ENCODE measurements at places on chromosomes 12 and 14.
A peak's percentile ranks its signal among the peaks of the same experiment; 100 is the strongest.

- DNase-seq, result no peak
Observed at GRCh38 chr12:15933751-15934150, 22.6 kb downstream of the DERA start.

GRCh38 chr12:105954951-105955931, 183.5 kb downstream of the NUAK1 start:
- peak; percentile 49 for DNase-seq

GRCh38 chr12:34390846-34391700, 368.8 kb downstream of the ALG10 start:
- DNase-seq, result no peak

GRCh38 chr12:84572196-84572595, 340.4 kb downstream of the SLC6A15 start:
- DNase-seq, result no peak

DNA sequence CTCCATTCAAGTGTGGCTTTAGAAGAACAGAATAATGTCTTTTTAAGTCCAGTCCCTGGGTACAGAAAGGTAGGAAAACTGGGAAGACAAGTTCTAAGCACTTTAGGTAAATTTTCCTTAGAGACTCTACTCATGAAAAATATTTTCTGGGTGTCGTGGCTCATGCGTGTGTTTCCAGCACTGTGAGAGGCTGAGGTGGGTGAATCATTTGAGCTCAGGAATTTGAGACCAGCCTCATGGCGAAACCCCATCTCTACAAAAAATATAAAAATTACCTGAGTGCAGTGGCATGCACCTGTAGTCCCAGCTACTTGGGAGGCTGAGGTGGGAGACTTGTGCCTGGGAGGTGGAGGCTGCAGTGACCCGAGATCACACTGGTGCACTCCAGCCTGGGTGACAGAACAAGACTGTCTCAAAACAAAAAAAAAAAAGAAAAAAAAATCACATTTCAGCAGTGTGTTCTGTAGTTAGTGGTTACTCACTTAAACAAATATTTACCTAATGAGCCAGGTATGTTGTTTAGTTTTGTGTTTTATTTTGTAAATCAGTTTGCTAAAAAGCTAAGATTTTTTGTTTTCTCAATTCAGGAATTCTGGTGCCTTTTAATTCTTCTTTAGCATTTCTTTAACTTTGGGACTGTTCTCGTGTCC, 52.3 kb upstream of the RD3L start:
- DNase-seq, result no peak

DNA sequence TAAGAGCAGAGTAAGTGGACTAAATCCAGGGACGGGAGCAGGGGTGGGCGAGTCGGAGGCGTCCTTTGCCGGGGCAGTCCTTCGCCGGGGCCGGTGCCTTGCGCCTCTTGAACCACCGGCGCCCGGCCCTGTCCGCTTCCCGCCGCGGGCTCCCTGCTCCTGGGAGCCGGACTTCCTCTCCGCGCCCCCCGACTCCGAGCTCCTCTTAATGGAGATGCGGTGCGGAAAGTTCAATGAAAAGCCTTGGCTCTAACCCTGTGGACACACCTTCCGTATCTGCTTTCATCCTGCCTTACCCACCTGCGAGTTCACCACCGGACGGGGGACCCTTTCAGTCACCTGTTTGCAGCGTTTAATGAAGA, 412 bp downstream of the FGFR1OP2 start:
- no peak for DNase-seq

DNA sequence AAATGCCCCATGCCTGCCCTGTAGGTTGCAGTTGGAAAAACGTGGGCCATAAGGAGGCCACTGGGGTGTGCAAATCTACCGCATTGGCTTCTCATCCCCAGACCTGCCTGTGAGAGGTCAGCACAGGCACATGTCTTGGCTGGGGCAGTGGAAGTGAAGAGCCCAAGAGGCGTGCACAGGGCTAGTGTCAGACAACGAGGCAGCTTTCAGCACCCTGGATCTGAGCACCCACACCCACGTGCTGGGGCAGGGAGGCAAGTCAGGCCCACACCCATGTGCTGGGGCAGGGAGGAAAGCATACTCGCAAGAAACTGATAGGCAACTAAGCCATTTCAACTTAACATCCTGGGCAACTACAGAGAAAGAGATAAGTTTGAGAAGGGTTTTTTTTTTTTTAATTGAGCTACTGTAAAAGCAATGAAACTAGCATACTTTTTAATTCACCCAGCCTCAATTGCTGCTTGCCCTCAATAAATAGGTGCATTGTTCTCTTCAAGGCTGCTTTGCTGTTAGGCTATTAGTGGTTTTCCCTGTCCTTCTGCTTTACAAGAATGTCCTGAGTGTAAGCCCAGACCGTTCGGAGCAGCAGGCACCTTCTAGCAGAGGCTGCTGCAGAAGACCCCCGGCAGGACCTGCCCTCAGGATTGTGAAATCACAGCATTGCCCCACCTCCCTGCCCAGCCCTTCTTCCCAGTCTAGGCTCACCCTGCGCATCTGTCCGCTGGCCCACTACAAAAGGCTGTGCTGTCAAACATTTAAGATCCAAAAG, 355.3 kb upstream of the FKBP4 start:
- no peak for DNase-seq

- no peak for DNase-seq
Observed at GRCh38 chr12:91928501-91928900, 217.1 kb downstream of the BTG1 start.

- DNase-seq, result no peak
Observed at GRCh38 chr12:41441180-41441579, 253.1 kb downstream of the PDZRN4 start.

- no peak for DNase-seq
Observed at GRCh38 chr12:52041695-52042123, 9.5 kb upstream of the NR4A1 start.

DNA sequence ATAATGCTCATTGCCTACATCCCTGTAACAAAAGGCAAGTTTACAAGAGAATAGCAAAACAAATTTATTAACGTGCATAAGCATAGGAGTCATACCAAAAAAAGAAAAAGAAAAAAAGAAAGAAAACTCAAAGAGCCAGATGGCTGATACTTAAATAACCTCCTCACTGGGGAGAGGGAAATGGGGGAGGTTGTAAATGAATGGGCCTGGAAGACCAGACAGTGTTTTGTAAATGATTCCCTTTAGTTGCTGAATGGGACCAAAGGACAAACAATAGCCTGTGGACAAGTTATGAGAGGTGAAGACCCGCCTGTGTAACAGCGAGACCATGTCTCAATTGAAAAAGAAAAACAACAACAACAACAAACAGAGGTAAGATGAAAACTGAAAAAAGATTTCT, 35.3 kb downstream of the CAPS2 start:
- no peak for DNase-seq

GRCh38 chr12:10052193-10052913, 21.9 kb downstream of the CLEC9A start:
- DNase-seq, result no peak

GRCh38 chr12:28456934-28457710, 266.9 kb downstream of the CCDC91 start:
- no peak for DNase-seq

GRCh38 chr14:91233936-91234790, 10.3 kb downstream of the GPR68 start:
- no peak for DNase-seq

DNA sequence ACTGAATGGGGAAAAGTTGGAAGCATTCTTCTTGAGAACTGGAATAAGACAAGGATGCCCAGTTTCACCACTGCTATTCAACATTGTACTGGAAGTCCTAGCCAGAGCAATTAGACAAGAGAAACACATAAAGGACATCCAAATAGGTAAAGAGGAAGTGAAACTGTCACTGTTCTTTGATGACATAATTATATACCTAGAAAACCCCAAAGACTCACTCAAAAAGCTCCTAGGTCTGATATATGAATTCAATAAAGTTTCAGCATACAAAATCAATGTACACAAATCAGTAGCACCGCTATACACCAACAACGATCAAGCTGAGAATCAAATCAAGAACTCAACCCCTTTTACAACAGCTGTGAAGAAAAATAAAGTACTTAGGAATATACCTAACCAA, 157.3 kb upstream of the DDHD1 start:
- DNase-seq, result no peak

DNA sequence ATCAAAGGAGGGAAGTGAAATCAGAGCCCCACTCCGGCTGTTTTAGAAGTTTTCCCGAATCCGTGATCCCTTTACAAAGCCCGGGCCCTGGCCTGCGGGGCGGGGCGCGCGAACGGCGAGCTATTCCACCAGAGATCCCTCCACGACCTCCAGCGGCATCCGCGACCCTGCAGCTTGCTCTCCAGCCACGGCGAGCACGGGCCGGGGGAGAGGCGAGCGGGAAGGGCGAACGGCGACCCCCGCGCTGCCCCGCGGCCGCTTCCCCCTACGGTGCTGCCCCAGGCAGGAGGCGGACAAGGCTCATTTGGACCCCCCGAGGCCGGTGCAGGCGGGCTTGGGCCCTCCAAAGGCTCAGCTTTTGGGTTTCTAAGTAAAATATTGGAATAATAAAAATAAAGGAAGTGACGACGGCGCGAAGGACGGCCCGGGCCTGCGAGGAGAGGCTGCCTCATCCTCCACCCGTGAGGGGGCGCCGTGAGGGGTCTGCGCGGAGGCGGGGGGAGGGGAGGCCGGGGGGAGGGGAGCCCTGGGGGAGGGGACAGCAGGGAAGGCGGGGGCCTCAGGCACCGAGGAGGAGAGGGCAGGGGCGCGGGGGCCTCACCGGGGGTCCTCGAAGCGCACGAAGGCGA, 613 bp downstream of the SRSF9 start:
- DNase-seq, result peak; percentile 15

DNA sequence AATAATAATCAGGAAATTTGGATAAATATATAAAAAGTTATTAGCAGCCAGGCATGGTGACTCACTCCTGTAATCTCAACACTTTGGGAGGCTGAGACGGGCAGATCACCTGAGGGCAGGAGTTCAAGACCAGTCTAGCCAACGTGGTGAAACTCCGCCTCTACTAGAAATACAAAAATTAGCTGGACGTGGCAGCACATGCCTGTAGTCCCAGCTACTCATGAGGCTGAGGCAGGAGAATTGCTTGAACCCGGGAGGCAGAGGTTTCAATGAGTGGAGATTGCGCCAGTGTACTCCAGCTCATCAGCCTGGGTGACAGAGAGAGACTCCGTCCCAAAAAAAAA, 64.5 kb downstream of the SYT1 start:
- DNase-seq, result no peak

DNA sequence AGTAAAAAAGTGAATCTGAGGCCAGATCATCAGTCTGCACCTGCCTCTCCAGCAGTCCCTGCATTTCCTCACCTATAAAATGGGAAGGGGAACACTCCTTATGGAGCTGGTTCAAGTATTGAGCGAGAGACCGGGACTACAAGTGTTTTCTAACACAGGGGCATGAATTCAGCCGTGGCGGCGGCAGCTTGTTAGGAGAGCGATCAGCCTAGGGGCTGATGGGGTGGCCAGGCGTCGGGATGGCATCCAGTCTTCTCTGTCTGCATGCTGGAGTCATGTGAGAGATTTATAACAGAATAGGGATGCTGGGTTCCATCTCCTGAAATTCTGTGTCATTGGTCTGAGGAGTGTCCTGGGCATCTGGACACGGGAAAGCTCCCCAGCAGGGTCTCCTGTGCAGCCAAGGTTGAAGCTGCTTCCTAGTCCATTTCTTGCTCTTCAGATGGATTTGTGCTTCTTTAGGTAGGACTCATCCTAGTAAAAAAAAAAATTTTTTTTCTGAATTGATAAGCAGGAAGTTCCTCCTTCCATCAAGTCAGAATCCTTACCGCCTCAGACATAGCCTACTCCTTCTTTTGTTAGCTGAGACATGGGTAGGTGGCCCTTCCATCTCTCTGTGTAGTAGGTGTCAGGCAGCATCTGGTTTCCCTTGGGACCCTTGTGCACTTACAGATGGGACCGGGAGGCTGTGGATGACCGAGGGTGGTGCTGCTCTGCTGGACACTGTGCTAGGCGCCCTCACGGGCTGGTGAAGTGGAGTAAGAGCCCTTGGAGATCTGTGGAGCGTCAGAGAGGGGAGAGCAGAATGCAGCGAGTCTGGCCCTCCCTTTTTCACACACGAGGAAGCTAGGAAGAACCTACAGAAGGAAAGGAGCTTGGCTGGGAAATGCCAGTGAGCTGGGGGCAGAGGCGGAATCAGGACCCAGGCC, 146.7 kb downstream of the TSPAN9 start:
- no peak for DNase-seq

- no peak for DNase-seq
Observed at GRCh38 chr14:63508033-63508432, 35.1 kb downstream of the PPP2R5E start.

DNA sequence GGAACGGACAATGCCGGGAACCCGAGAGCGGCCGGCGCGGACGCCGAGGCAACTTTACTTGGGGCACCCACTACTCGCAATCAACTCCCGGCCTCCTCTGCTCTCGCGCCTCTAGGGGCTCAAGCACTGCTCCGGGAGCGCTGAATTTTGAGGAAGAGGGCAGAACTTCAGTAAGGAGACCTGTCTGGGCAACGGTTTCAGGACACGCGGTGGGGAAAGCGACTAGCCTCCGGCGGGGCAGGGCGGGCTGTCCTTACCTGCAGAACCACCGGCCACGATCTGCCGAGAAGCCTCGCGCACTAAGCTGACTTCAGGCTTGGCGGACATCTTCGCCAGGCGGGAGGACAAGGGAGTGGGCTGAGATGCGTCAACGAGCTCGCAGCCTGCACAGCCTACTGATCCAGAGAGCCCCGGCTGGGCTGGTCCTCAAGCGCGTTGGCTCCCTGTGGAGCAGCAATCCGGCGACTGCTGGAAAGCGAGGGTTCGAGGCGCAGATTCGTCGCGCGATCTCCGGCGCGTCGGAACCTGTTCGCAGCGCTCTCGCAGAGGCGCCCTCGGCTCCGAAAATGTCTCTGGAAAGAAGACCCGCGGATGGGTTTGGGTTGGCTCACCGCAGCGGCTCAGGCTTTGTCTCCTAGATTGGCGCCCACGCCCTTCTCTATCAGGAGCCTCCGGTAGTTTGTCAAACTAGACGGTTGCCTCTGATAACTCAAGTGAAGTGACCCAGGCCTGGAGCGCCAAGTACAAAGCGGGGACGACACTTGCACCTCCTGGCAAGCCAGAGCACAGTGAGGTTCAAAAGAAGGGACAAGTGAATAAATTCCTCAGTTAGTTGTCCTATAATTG, at the start of gene SLC25A21:
Gene SLC25A21 (minus strand): TSS at position 583 of the 846 bp plus-strand sequence.
- DNase-seq, result peak; percentile 86

DNA sequence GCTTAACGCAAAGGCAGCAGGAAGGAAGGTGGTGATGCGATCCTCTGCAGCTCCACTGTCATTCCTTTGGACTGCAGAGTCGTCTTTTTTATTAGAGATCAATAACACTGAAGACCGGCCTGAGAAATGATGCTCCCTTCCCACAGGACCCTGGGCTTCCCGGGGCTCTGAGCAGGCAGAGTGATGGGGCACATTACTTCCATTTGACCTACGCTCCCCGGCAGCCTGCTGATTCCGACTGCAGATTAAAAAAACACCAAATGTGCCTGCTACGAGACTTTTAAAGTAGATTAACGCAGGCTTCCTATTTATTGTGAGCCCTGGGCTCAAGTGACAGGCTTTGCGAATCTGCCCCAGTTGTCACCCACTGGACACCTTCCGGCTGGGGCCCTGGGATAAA, 37.5 kb downstream of the KCNA1 start:
- DNase-seq, result no peak

DNA sequence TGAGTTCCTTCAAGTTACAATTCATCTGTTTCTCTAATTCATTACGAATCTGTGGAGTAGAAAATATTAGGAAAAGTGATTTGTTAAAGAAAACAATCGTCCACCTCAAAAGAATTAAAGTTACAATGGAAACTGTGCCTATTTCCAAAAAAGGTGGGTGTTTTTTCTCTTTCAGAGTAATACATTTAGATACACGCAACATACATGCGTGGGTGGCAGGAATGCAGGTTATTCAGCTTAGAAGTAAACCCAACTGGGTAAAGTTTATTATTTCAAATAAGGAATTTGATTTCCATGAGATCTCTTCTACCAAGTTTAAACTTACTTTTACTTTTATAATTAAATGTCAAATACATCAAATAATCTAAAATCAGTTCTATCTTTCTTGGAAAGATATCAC, 52.2 kb downstream of the SSH1 start:
- DNase-seq, result peak; percentile 58

Data from cardiac fibroblast (primary cell).